ENCODE measurements at places on chromosomes 2 and 18. TPM values are rescaled to one million over a fixed set of nuclear protein-coding genes. Genes with fewer than 3 reads are reported as not detected.

- no peak for DNase-seq
These were observed 18.4 kb downstream of the PREPL start for GRCh38 chr2:44342854-44343253.

DNA sequence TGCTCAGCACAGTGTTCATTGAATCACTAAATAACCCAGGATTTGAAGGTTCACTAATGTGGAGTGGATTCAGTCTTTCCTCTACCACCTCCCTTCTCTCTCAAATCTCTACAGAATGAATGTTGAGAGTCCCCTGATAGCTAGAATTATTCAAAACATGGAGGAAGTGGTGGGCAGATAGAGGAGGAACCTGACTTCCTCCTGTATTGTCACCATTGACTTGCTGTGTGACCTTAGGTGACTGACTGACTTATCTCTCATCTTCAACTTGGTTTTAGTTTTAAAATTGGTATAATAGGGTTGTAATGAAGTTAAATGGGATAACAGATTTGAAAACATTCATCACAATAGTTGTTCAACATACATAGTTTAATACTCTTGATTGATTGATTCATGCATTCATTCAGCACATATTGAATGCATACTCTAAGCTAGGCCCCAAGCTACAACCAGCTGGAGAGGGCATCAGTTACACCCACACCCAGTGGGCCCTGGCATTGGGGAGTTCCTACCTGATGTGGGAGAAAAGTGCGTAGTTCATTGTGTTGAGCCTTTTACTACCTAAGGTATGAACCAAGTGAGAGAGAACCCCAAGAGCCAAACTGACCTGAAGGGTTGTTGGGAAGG, 96.0 kb downstream of the WDR7 start:
- DNase-seq, result no peak

GORASP2 gene
- 70.7 TPM for total RNA-seq

- DNase-seq, result no peak
These were observed 113.7 kb upstream of the NRP2 start for GRCh38 chr2:205568620-205569019.

NEURL3 gene
- 0.22 TPM for total RNA-seq

DNA sequence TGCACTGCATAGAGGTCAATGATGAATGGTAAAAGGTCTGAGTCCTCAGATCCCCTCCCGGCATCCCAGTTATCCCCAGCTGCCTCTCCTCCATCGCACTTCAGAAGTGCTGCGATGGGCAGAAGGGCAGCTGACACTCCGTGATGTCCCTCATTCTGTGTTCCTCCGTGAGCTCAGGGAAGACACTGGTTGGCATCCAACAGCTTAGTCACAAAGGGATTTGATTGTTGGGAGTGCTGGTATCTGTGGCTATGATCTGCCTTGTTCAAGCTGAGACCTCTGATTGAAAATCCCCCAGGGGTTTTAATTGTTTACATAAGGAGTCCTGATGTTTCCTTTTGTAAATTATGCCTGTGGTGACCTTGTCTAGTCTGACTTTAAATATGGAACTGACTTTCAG, 19.0 kb upstream of the SAG start:
- no peak for DNase-seq

DNA sequence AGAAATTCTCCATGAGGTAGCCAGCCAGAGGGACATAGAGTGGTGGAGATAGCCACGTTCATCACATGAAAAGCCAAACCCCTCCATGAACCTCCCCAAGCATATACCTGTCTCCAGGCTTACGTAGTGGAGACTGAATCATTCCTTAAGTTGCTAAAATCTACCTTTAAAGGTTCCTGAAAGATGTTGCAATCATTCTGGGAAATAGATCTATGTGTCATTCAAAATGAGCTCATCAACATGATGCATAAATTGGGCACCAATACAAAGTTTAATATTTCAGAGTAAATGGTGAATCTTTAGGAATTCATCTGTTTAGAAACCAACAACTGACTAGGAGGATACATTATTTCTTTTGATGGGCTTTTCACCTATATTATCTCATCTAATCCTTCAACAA, 362.6 kb upstream of the ID2 start:
- no peak for DNase-seq

DNA sequence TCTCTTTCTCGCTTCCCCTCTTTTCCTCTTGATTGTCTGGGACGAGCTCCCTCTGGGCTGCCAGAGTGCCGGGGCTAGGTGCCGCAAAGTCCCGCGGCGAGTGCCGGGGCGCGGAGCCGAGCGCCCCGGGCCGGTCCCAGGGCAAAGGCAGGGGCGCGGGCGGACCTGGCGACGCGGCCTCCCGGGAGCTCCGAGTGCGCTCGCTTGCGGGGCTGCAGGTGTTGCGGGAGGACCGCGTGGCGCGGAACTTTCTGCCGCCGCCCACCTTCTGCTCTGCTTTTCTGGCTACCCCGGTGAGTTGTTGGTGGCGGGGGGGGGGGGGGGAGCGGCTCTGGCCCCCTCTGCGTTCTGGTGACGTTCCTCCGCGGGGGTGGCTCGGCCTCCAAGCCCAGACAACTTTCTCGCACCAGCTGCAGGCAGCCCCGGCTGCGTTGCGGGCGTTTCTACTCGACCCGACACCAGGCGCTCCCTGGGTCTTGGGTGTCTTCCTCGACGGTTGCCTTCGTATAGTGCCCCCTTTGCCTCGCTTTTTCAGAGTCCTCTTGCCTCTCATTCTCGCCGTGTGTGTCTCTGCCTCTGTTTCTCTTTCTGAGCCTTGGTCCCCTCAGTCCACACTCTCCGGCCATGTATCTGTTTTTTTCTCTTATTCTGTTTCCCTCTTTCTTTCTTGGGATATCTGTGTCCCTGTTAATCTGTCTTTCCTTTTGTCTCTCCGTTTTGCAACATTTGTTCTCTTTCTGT, 759 bp downstream of the GALNT13 start:
- DNase-seq, result no peak

DNA sequence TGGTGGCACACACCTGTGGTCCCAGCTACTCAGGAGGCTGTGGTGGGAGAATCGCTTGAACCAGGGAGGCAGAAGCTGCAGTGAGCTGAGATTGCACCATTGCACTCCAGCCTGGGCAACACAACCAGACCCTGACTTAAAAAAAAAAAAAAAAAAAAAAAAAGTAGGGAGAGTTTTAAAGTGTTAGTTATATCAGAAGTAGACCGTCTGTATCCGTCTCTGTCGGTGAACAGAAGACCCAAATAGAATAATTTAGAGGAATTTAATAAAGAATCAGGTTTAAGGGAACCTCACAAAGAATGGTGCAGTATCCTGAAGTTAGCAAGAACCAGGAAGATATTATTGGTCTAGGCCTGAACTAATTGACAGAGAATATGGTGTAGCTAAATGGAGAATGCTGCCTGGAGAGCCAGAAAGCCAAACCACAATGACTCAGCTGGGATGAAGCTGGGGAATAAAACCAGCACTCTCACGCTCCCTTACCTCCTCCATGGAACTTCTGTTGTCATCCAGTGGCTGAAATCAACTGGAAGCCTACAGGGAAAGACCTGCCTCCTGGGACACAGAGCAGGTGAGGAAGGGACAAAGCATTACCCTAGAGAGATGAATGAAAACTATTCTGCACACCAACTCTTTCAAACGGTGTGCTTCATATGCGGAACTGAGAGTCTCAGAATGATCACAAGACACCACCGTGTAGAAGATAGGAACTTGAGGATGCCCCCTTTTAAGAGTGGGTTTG, 39.1 kb upstream of the PLEKHM3 start:
- no peak for DNase-seq
